Fibroblast of skin of right biceps (primary cell): ENCODE measurements at places on chromosomes 4 and X.

GRCh38 chrX:8927066-8927635, 106.8 kb downstream of the FAM9B start:
- no peak for DNase-seq

- no peak for DNase-seq
Observed at GRCh38 chr4:5887361-5888221, 5.3 kb downstream of the CRMP1 start.

DNA sequence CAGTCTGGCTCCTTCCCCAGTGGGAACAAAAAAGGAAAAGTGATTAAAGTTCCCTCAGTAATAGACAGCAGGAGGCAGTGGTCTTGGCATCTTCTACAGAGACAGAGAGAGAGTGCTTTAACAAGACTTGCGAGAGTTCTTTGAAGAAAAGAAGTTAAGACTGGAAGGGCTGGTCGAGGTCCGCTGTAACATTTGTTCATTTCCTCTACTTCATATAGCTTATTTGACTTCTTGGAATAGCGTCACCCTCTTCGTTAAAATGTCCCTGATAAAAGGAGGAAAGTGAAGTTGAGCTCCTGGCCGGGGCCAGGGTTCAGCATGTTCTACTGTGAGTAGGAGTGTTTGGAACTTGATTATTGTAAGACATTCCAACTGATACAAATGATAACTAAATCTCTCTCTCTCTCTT, 179.8 kb downstream of the SLIT2 start:
- DNase-seq: no peak

GRCh38 chrX:125742811-125743210, 423.1 kb downstream of the TEX13C start:
- no peak for DNase-seq

DNA sequence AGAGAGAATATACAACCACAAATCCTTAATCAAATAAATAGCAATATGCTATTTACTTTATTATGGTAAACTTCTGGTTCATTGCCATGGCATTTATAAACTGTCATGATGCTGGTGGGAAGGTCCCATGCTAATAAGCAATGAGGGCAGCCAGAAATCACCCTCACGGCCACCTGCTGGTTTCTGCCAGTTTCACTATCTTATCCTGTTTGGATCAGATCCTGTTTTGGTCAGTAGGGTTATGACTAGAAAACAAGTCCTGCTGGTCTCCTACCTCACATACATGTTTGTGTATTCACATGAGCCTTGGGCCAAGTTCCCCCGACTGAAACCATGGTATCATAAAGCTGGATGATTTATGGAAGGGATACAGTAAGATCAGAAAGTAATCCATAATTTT, 28.1 kb downstream of the XAGE5 start:
- no peak for DNase-seq

DNA sequence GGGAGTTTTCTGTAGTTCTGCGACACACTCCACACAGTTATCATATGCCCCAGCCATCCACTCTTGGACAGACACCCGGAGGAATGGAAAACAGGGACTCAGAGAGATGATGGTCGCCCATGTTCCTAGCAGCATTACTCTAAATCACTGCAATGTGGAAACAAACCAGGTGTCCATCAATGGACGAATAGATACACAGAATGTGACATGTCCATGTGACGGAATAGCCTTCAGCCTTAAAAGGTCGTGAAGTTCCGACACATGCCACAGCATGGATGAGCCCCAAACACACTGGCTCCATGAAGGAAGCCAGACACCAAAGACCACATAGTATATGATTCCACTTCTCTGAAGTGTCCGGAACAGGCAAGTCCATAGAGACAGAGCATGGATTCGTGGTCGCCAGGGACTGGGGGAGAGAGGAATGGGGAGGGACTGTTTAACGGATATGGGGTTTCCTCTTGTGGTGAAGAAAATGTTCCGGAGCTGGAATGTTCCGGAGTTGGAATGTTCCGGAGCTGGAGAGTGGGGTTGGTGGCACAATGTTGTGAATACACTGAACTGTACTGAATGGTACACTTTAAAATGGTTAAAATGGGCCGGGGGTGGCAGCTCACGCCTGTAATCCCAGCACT, 28.7 kb upstream of the AFAP1 start:
- no peak for DNase-seq

GRCh38 chr4:15648600-15648999, 6.6 kb downstream of the FBXL5 start:
- DNase-seq: no peak

- no peak for DNase-seq
Observed at GRCh38 chr4:82591592-82591991, 29.8 kb upstream of the TMEM150C start.

- no peak for DNase-seq
Observed at GRCh38 chr4:134708026-134708425, 506.4 kb upstream of the PABPC4L start.

DNA sequence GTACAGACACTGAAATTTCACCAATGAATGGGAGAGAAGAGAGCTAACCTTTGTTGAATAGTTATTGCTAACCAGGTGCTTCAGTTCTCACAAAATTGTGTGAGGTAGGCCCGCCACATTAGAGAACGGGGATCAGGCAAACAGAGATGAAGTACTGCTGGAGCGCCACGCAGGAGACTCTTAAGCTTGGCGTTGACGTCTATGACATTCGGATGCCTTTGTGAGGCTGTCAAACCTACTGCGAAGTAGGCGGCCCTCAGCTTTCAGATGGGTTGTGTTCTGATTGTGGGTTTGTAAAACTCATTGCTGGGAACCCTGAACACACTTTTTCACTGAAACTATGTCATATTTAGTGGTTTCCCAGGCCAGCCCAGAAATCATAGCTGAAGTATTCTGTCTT, 173.6 kb downstream of the CBR4 start:
- no peak for DNase-seq

DNA sequence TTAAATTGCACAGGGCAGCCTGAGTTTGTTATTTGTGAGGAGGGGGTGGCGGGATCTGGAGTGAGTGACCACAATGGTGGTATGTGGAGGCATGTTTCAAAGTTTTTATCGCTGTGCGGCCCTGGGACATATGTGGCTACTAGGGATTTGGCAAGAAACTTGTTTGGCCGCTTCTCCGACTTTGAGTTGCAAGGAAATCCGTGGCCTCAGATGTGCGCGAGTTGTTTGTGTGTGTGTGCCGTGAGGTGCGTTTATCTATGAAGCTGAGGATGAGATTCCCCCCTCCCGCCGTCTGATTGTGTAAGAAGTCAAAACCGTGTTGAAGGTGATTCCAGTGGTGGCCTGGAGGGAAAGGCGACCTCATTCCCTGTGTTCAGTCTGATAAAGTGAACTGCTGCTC, 1.4 kb downstream of the JADE3 start:
- DNase-seq: no peak

GRCh38 chrX:51148848-51149247, 183.8 kb upstream of the NUDT10 start:
- DNase-seq: no peak

- DNase-seq: peak; percentile 44
Observed at GRCh38 chrX:38880296-38880854, 79.1 kb downstream of the MID1IP1 start.

DNA sequence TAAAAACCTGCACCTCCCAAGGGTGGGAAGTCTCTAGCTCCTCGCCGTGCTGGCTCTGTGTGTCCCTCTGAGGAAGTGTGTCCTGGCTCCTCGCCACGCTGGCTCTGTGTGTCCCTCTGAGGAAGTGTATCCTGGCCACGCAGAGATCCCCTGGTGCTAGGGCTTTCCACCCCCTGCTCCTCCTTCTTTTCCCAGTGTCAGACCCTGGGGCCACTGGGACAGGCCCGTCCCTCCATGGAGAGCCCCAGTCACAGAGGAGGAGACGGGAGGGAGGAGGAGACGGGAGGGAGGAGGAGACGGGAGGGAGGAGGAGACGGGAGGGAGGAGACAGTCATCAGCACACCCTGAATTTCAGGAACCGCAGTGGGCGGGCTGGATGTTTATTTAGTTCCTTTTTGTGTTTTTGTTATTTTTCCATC, 53.8 kb upstream of the HGFAC start:
- peak; percentile 49 for DNase-seq

DNA sequence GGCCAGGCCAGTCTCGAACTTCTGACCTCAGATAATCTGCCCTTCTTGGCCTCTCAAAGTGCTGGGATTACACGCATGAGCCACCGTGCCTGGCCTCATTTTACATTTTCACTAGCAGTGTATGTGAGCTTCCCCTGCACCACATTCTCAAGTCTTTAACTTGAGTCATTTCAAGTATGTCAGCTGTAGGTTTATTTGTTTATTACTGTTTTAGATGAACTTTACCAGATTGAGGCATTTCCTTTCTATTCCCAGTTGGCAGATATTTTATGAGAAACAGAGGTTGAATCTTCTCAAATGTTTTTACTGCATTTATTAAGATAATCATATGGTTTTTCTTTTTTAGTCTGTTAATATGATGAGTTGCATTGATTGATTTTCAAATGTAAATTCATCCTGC, 114.6 kb upstream of the SH3RF1 start:
- peak; percentile 75 for DNase-seq

DNA sequence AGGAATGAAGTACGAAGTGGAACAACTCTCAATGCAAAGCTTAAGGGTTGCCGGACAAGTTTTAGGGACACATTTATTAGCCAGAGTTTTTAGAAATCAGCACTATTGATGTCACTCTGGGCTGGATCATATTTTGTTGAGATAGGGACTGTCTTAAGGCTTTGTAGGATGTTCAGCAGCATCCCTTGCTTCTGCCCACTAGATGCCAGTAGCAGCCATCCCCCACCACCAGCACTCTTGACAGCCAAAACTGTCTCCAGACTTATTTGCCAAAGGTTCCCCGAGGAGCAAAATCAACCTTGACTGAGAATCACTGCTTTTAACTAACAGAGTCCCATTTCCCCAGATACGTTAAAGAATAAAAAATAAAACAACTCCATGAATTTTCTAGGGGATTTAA, 1497.3 kb downstream of the STIM2 start:
- DNase-seq: peak; percentile 38

DNA sequence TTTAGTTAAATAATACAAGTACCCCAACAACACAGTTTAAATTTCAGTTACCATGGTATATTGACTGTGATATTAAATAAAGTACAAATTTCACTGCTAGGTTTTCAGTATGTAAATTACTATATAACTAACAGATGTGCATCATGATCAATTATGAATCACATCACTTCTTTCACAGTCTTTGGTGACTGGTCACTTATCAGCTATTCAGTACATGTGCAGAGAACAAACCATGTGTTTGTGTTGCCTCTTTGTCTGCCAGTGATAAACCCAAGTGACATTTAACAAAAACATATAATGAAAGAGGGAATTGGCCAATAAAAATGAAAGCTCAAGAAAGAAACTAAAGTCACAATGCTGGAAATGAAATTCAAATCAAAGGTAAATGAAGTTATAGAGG, 249.3 kb downstream of the CHIC1 start:
- peak; percentile 27 for DNase-seq

- no peak for DNase-seq
Observed at GRCh38 chrX:68249401-68249831, 183.9 kb downstream of the OPHN1 start.

- DNase-seq: peak; percentile 5
Observed at GRCh38 chrX:7214251-7214650, 66.3 kb upstream of the PUDP start.

DNA sequence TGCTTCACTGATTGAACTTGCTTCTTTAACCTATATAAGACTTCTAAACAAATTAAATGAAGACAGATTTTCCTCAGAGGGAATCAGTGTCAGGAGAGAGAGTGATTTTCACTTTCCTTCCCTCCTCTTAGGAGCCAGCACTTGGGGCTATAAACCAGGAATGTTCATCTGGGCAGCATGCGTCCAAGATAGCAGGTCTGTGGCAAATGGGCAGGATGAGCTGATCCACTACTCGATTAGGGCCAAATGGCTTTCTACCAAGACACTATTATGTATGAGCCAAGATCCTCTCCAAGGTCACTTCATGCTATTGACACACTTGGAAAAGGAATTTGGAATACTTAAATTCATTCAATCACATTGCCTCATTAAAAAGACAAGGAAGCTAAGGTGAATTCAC, 203.9 kb upstream of the GRID2 start:
- no peak for DNase-seq

DNA sequence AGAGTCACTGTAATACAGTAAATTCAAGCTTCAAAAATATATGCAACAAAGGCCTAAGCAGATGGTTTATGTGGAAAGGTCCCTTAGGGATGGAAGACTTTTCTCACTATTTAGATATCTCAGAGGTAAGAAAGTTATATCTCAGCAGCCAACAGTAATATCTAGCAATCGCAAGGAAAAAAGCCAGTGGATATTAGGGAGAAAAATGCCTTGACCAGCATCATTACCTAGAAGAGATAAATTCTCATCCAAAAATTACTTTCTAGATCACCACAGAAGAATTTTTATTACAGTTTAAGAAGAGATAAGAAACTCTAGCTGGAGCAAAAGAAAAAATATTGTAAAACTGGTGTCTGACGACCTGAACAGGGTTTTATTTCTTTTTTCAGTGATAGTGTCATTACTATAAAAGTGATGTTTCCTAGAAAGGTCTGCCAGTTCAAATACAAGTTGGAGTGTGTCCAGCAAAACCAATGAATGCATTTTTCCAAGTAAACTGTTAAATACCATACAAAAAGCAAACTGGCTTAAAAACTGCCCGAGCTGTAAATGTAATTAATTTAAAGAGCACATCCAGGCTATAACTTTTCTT, 100.0 kb downstream of the ATP11C start:
- DNase-seq: peak; percentile 17

DNA sequence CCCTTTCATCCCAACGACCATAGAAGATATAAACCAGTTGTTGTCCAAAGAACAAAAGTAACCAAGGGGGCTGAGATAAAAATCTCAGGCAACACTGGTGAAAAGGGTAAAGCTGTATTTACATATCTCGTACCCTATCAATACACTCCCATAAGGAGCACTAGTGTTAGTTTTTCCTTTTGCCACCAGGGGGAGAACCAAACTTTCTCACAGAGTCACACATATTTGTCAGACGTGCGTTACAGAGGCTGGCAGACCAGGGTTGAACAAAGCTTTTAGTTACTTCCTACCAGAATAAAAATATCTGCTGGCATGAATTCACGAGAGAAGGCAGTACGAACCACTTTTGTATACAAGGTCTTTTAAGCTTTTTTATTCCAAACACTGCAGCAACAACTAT, 88.3 kb downstream of the AMELX start:
- DNase-seq: peak; percentile 61

- DNase-seq: peak; percentile 33
Observed at GRCh38 chr4:125283707-125284279, 31.0 kb upstream of the FAT4 start.

- DNase-seq: no peak
Observed at GRCh38 chr4:73080789-73081188, 11.3 kb upstream of the COX18 start.

DNA sequence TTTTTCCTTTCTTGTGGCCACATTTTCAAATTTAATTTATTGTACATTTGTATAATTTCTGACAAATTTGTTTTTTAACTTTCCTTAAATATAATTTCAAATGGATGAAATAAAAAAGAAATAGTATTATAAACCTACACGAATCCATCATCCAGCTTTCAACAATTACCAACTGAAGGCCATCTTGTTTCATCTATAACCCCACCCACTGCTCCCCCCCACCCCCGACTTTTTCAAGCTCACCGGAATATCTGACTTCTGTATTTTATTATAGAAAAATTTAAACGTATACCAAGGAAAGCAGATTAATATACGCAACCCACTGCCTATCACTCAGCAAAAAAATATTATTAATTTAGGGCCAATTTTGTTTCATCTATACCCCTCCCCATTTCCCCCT, 1.1 kb downstream of the MORF4L2 start:
- DNase-seq: no peak
